Activated T-helper 9 cell treated with anti-CD3 and anti-CD28 coated beads, Interleukin-2, amount 50 U/mL, for 16 hours (primary cell): ENCODE measurements at places on chromosomes 2 and 18.

DNA sequence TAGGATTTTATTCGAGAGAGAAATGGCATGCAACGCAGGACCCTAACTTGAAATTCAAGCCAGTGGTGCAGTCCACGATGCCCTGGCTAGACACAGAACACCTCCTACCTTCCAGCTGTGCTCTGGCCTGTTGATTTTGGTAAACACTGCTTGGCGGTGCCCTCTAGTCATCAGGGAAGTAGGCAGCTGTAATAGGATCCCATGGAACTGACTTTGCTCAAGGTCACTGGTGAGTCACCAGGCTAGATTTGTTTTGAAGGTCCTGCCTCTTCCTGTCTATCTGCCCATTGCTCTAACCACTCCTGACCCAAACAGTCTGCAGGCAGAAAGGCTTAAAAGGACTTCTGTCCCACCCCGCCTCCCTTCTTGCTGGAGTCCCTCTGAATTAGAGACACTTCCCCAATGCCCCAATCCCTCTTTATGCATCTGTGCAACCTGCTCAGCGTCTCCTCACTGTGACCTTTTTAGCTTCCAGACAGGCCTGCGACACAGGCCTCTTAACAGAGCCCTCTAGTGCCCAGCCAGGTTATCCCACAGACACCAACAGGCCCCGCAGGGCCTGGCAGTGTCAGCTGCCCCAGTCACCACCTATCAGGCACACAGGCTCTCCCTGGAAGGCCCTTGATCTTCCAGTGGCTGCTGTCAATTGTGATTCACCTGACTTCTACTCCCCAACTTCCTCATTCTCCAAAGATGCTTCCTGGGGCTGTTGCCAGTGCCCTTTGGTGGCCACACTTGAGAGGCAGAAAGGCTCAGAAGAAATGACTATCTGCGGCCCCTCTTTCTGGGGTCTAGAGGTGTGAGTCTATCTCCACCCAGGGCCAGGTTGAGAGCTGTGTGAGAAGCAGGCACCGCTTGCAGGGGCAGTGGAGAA is 5.2 kb downstream of the TMEM127 start:
- DNase-seq = no peak

GRCh38 chr2:128465246-128466170 is 146.8 kb upstream of the HS6ST1 start:
- DNase-seq = no peak

DNA sequence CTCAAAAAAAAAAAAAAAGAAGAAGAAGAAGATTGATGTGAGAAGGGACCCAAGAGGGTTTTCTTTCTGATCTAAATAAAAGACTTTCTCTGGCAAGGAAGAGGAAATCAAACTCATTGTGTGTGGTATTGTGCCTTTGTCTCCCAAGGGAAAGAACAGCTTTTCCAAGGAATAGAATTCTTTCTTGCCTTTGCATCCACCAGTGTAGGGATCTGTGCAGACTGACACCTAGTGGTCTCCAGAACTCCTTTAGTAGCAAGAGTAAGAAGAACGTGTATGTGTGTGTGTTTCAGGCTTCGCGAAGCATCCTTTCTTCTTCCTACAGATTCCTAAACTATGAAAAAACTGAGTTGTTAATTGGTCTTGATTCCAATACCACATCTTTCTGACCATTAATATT is 33.5 kb upstream of the CRIM1 start:
- DNase-seq = no peak

DNA sequence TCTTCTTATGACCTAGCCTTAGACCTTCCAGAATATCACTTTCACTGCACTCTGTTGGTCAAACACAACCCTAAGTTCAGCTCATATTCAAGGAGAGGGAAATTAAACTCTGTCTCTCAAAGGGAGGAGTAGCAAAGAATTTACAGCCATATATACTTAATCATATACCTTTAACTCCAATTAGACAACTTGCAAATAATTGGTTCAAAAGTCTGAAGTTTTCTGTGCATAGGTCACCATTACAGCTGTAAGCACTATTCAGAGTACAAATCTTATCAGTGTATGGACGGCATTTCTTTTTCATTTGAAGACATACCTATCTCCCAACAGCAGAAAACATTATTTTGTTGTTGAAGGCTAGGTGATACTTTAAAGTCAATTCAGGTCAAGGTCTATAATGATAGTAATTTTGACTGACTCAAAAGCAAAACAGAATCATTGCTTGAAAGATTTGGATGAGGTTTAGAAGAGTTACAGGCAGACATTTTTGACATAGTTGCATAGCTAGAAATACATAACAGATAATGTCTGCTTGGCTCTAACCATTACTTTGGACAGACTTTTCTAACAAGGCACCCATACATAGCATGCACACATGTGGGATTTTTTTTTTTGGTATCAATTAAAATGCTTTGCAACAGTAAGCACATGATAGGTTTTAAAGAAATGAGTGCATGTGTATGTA is 131.5 kb downstream of the CPS1 start:
- DNase-seq = no peak

DNA sequence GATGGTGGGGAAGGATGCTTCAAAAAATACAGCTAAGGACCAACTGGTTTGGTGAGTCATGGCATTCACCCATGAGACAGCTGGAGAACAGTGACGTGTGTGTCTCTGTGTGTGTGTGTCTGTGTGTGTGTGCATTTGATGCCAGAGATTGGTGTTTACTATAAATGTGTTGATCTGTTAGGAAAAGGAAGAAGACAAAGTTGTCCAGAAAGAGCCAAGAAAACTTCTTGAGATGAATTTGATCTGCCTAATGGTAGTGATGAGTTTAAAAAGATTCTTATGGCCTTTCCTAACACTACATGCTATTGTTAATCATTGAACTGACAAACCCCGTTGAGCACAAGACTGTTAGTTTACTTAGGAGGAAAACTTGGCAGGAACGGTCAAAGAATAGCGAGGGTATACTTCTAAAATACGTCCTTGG is 36.4 kb upstream of the IL1R1 start:
- DNase-seq = no peak

- no peak for DNase-seq
Measured at GRCh38 chr18:79077181-79077580, 8.0 kb downstream of the ATP9B start.

DNA sequence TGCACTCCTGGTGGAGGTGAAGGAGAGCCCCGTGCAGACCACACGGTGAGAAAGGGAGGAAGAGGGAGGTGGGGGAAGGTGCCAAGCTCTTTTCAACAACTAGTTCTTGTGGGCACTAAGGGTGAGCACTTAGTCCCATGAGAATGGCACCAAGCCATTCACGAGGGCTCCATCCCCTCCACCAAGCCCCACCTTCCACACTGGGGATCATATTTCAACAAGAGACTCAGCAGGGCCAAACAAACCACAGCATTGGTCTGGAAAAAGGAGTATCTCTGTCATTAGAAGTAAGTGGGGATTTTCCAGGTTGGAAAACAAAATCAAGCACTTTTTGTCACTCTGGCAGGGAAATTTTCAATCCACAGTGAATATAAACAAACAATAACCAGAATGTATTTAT is 38.4 kb downstream of the ZAP70 start:
- DNase-seq = no peak

DNA sequence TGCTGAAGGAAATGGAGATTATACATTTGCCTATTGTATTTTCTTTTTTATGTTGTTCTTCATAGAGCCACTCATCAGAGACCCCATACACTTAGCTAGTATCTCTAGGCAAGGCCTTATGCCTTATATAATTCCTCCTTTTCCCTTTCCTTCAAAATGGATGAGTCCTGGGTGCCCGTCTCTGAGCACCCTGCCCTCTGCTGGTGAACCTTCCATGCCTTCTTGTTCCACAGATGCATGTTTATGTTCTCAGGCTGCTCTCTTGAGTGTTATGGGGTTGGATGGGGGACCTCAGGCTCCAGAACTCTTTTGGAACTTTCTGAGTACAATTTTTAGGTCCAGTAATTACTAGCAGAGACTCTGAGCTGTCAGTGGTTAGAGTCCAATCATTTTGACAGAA is 368.6 kb upstream of the SPRED2 start:
- DNase-seq = no peak

DNA sequence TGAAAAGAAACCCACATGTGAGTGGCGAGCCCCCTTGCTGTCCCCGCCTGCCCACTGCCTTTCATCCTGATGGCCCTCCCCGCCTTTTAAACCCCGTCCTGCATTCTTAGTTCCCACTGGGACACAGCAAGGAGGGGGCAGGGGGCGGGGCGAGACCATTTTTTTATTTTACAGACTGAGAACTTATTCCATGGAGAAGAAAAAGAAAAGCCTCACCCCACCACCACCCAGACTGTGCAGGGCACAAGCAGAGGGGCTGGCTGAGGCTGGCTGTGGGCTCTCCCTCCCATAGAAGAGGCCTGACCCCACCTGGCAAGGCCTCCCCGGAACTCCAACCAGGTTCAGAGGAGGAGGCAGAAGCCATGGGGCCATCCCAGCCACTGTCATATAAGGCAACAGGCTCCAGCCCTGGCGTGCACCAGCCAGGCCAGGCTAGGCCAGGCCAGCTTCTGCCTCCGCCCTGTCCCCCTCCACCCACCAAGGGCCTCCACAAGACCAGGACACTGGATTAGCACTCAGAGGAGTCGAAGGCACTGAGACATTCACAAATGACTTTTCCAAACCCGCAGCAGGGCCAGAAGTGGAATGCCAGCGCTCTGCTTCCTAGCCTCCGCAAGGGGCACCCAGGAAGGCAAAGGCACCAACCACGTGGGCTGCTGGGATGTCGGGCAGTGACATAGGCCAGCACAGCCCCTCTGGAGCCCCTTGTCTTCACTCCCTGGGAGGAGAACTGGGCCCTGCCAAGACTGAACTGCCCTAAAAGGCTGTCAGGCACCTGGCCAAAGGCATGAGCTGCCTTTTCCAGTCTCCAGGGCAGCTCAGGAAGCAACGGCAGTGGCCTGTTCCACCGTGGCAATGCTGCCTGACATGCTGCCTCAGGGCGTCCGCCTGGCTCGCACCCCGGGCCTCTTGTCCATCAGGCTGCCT is 37.5 kb upstream of the SEMA4C start:
- DNase-seq = no peak

DNA sequence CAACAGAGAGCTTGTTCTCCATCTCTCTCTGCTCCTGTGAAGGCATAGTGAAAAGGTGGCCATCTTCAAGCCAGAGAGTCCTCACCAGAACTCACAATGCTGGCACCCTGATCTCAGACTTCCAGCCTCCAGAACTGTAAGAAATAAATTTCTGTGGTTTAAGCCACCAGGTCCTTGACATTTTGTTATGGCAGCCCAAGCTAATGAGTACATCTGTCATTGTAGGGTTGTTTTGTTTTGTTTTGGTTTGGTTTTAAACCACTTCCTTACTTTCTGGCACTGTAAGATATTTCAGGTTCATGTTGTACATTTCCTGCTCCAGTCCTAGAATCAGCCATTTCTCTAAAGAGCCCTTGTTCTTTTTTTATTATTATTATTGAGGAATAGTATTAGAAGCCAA is 171.2 kb downstream of the CPS1 start:
- DNase-seq = no peak

GRCh38 chr2:112162341-112162740 is 24.2 kb downstream of the FBLN7 start:
- no peak for DNase-seq

DNA sequence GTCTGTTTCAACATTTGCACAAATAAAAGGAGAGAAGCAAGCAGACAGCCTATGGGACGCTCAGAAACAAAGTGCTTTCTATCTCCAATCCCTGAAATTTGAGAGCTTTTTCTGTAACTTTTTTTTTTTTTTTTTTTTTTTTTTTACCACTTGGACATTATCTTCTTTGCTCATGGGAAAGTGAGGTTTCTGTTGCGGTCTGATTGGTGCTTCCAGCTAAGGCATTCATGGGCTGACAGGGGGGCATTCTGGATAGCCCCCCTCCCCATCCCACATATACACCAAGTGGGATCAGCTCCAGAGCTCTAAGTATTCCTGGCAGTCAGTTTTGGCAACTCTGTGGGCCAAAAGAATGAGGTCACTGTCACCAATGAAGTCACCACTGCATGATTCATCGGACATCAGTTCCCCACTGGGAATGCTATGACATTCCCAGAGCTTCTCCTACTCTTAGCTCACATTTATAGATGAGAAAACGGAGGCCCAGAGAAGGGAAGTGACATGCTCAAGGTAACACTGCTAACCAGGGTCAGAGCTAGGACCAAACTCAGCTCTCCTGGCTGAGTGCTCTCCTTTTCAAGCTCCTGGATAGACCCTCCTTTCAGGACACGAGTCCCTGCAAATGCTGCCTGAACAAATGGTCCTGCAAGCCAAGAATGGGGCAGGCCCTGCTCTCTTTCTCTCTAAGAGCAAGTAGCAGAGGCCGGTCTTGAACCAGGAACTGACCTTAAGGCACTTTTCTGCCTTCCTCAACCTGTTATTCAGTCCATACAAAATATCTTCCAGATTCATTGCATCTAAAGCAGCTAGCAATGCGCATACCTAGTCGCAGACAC is 61.3 kb downstream of the TMEM247 start:
- DNase-seq = no peak

- DNase-seq = no peak
Measured at GRCh38 chr2:179036353-179036905, 13.5 kb downstream of the CCDC141 start.

GRCh38 chr18:25223899-25224886 is 127.8 kb downstream of the ZNF521 start:
- no peak for DNase-seq

GRCh38 chr2:17792515-17792914 is 23.7 kb upstream of the MSGN1 start:
- DNase-seq = no peak

DNA sequence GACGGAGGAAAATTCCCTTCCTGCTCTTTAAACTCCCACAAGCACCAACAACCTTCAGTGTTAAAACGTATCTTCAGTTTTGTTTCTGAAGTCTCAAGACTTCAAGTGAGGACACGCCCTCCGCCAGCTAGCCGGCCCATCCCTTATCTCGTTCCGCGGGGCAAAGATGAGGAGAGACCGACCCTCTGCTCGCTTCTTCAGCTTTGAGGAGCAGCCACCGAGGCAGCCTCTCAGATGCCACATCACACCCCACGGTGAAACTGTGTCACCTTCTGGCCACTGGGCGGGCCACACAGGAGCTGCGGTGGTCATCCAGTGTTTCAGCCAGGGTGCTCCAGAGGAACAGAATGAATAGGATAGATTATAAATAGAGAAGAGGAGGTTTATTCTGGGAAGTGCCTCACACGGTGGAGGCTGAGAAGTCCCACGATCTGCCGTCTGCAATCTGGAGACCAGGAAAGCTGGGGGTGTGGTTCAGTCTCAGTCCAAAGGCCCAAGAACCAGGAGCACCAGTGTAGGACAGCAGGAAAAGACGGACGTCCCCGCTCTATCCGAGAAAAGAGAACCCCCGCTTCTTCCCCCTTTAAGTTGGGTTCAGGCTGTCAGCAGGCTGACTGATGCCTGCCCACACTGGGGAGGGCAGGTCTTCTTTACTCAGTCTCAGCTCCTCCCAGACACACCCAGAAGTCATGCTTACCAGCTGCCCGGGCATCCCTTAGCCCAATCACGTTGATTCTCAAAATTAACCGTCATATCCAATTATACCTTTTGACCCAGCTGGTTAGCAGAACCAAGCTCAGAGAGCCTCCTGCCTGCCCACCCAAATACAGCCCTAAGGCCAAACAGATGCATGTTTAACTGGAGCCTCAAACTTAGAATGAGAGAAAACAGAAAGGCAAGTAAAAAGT is 399.7 kb upstream of the ID2 start:
- no peak for DNase-seq

DNA sequence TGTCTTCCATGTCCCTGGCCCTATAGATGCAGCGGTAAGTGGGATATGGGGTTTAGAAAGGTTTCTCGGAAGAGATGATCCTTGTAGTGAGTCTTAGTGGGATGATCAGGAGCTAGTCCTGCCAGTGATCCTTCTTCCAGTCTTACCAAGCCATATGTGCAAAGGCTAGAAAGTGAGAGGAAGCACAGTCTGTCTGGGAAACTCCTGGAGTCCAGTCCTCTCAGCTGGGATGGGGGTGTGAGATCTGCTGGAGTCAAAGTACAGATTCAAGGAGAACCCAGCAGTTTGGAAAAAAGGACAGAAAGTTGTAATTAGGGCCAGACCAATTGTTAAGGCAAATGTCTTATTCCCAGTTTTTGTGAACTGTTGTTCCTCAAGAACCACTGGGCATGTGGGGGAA is 83.3 kb downstream of the LIMS1 start:
- no peak for DNase-seq
